Globus pallidus (tissue), 1 donor: ENCODE measurements at places on chromosomes 7 and 10.

DNA sequence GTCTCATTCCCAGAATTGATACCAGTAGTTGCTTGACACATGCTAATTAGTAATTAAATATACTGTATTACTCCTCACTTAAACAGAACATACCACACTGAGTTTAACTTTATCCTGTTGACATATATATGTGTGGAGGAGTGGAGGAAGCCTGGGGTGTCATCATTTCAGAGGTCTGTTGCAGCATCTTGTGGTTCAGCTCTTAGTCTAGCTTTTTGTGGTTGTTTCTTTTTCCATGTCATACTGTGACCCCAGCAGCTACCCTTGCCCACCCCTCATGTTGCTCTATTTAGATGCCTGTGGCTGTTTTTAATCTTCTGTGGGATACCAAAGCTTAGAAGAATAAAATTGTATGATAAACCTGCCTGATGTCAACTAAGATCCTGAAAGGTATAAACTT is 875.4 kb downstream of the LRMDA start:
- DNase-seq: no peak

DNA sequence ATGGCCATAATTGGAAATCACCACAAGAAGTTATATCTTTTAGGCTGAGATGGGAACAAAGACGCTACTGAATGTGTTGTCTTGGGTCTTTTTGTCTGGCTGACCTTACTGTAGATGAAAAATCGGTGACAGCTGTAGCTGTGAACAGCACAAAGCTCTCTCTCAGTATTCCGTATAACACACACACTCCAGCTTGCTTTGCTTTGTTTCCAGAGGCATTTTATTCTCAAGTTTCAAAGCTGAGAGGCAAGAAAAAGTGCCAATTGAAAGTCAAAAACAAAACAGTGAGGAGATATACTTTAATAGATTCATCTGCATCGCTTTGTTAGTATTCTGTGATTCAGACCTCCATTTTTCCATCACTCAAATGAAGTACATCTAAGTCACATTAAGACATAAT is 39.6 kb upstream of the CABCOCO1 start:
- peak; percentile 85 for DNase-seq

- DNase-seq: peak; percentile 84
Measured at GRCh38 chr10:3500408-3500856, 284.6 kb downstream of the KLF6 start.

- DNase-seq: no peak
Measured at GRCh38 chr10:101110856-101111523, 20.1 kb upstream of the TLX1 start.

DNA sequence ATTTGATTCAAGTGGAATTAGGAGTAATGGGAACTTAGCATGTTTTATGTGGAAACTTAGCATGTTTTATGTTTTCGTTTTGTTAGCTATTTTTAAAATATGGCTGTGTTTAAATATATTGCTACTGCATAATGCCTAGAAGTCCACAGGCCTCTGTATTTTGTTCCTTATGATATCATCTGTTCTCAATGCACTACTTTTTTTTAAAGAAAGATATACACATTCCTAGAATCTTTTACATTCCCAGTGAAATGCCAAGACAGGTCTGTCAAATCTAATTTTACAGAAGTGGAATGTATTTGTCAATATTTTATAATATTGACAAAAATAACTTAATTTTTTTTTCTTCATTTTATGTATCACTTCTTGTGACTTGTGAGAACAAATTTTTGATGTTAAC is 51.6 kb downstream of the ST7 start:
- no peak for DNase-seq

DNA sequence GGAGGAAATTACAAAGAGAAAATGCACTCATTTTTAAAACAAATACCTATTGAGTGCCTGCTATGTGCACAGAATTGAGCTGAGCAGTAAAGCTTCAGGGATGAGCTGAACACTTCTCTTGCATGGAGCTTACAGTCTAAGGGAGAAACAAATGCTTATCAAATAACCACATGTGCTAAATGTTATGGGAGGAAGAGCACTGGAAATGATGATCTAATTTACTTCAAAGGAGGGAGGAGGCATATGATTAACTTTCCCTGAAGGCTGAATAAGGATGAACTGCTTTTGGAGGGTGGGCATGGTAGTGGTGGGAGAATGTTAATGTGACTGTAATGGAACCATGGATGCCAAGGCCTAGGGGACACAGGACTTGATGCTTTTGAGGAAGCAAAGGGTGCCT is 168.2 kb downstream of the POU6F2 start:
- no peak for DNase-seq

DNA sequence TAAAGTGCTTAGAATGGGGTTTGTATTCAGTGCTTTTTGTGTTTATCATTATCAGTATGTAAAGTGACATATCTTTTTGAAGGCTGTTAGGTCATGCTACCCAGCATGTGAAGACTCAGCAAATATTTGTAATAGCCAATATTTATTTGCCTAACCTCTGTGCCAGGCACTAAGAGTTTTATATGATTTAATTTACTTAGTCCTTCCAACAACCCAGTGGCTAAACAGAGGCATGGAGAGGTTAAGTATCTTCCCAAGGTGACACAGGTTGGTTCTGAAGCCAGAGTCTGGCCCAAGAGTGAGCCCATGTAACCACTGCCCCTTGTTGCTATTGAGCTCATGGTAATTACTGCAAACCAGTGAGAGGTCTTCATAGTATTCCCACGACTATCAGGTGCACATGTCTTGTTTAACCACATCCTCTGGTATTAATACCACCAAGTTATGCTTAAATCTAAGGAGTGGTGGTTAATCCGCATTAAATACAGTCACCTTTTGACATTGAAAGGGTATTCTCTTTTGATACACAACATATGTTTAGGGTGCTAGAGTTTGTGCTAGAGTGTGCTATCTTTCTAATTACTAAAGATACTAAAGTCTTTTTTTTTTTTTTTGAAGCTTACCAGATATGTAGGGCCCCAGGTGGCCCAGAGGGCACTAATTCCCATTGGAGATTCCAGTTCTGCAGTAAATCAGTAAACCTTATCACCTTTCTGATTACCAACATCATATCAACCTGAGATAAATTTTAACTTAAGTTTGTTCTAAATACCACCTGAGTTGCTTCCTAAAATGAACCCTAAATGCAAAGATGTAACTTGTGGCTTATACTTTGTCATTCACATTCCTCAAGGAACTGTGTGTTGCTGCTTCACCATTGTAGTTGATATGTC is 2.9 kb downstream of the ADD3 start:
- no peak for DNase-seq

DNA sequence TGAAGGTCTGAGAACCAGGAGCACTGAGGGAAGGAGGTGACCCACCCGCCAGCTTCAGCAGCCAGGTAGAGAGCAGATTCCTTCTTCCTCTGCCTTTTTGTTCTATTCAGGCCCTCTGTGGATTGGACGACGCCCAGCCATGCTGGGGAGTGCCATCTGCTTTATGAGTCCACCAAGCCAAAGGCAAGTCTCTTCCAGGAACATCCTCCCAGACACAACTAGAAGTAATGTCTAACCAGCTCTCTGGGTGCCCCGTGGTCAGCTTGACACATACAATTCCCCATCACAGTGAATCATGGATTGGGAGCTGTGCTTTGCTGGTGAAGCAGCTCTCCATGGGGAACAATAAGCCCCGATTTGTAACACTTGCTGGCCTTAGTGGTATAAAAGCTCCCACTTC is 125.2 kb downstream of the CCDC3 start:
- DNase-seq: no peak

DNA sequence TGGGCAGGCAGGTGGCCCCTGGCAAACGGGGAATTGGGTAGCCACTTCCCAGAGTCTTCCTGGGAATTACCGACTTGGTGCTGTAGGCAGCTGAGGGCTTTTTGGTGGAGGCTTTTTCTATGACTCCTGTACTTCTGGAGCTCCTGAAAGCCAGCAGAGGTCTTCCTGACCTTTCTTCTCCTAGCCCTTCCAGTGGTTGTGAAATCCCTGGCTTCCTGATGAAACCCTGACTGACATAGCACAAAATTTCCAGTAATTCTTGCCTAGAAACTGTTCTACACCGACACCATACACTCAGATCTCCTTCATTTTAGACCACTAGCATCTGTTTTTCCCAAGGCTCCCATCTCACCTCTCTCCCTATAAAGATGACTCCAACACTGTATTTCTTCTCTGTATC is 120.2 kb downstream of the STRA8 start:
- DNase-seq: no peak

GRCh38 chr7:5697754-5698424 is 83.6 kb downstream of the RNF216 start:
- DNase-seq: peak; percentile 49

DNA sequence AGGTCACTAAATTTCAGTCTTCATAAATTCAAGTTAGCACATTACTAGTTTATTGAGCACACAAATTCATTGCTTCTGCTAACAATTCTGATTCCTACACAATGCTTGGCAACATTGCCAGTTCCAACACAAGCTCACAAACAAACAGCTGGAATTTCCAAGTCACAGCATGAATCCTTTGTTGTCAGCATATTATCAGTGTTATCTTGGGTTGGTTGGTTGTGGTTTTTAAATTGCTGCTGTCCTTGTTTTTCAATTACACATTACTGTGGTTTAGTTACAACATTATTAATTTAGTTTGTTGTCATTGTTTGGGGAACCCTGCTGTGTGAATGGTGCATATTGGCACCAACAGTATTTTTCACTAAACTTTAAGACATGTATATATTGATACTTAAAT is 86.0 kb upstream of the ARID5B start:
- no peak for DNase-seq

DNA sequence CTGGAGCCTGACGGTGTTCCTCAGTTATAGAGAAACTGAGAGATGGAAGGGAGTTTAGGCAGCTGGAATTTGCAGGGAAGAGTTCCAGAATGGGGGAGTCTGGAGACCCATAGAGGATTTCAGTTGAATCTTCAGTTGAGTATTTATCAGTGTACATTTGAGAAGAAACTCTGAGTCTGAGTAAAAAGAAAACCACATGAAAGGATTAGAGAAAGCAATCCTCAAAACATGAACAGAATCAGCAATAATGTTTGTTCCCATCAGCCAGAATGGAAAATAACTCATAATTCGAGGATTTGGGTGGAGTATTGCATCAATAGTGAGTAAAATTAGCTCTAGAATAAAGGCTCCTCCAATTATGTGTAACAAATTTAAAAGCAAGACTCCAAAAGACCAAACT is 130.0 kb upstream of the AHR start:
- no peak for DNase-seq

- DNase-seq: no peak
Measured at GRCh38 chr7:52715701-52716100, 319.7 kb upstream of the POM121L12 start.

DNA sequence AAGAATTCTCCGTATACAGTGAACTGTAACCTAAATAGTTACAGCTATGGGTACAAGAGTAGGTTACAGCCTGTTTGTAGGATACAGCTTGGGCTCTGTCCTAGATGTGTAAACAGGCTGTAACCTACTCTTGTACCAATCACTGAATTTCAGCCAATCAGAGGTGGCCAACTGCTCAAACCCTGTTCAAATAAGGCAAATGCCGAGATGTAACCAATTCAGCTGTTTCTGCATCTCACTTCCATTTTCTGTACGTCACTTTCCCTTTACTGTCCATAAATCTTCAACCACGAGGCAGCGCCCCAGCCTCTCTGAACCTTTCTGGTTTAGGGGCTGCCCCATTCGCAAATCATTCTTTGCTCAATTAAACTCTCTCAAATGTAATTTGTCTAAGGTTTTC is 8.3 kb upstream of the MMP21 start:
- DNase-seq: no peak

- no peak for DNase-seq
Measured at GRCh38 chr10:125116652-125117310, 43.6 kb downstream of the CTBP2 start.

DNA sequence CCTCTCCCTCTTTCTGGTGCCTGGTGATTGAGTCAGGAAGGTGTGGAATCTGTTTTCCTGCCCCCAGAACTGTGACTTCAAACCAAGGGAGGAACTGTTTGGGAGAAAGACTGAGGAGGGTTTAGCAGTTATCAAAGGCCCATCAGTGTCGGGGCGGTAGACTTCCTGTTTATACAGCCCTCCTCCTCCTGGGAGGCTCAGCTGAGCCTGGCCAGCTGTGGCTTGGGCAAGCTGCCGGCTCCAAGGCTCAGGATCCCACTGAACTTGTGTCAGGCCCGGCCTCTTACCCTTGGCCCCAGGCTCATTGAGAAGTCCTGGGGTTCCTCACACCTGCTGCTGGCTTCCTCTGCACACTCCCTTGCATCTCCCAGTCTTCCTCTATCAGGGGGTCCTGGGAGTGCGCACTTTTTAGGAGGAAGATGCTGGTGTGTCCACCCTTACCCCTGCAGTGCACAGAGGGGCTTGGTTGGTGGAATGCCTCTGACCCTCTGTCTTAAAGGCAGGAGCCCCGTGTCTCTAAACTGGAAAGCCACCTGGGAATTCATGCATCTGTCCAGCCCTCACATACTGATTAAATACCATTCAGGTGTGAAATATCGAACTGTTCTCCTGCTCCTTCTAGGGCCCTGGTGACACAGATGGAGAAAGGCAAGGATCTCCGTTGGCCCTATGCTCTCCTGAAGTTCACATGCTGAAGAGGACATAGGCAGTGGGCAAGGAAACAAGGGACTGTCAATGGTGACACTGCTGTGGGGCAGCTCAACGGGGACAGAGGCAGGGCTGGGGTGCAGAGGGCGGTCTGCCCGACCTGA is 32.4 kb downstream of the CXCL12 start:
- DNase-seq: no peak

- no peak for DNase-seq
Measured at GRCh38 chr7:20560325-20561180, 54.9 kb upstream of the ABCB5 start.

- peak; percentile 46 for DNase-seq
Measured at GRCh38 chr10:58291538-58292174, 22.7 kb downstream of the CISD1 start.

DNA sequence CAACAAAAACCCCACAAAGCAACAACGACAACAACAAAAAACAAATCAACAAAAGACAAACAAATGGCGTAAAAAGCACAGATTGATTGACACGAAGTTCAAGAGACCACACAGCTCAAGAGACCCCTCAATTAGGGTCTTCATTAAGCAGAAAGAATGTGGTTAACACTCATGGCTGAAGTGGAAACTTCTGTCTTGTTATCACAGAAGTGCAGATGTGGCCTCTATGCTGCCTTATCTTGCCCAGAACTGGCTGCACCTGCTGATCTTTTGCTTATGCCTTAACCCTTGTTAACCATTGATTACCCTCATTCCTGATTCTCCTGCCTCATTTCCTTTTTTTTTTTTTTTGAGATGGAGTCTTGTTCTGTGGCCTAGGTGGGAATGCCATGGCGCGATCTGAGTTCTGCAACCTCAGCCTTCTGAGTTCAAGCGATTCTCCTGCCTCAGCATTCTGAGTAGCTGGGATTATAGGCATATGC is 3.5 kb upstream of the DAGLB start:
- no peak for DNase-seq

- DNase-seq: no peak
Measured at GRCh38 chr10:1424648-1425047, 312.7 kb downstream of the ADARB2 start.

DNA sequence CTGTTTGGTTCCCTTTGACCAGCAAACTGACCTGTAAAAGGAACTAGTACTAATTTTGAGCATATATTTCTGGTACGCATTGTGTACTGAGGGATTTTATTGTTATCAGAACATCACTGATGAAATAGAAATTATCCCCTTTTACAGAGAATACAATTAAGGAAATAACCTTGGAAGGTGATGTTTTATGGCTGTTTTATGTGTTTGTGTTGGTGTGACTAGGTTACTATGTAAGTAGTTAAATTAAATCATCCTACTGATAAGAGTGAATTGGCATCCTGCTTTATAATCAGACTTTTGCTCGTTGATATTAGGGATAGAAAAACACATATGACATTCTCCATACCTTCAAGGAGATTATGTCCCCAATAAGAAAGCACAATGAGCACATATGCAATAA is 596.6 kb downstream of the SORCS3 start:
- DNase-seq: no peak

GRCh38 chr7:55568613-55569268 is 3.6 kb downstream of the VOPP1 start:
- no peak for DNase-seq
